ENCODE measurements at places on chromosomes 5 and 9.

GRCh38 chr5:94870511-94871183 lies 252.2 kb downstream of the SLF1 start:
- no peak for DNase-seq

- no peak for DNase-seq
These were observed 42.6 kb upstream of the ANKRD18A start for GRCh38 chr9:38662763-38663593.

DNA sequence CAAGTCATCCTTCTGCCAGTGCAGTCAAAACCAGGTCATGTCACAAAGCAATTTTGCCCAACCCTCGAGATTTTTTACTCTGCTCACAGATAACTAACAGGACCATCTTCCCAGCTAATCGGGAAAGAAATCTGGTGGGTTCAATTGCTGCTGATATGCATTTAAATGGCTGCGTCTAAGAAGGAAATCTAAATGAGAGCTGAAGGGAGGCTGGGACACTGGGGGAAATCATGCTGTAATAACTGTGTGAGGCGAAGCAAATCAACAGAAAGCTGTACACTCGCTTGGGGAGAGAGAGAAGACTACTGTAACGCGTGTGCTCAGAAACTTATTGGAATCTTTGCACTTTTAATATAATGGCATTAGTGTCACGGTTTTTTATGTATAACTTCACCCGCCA lies 535.0 kb downstream of the CDK5RAP2 start:
- DNase-seq, result no peak

GRCh38 chr9:82170866-82171265 lies 182.3 kb downstream of the SPATA31D1 start:
- no peak for DNase-seq

- no peak for DNase-seq
These were observed 24.2 kb downstream of the PPIC start for GRCh38 chr5:123012321-123012720.

DNA sequence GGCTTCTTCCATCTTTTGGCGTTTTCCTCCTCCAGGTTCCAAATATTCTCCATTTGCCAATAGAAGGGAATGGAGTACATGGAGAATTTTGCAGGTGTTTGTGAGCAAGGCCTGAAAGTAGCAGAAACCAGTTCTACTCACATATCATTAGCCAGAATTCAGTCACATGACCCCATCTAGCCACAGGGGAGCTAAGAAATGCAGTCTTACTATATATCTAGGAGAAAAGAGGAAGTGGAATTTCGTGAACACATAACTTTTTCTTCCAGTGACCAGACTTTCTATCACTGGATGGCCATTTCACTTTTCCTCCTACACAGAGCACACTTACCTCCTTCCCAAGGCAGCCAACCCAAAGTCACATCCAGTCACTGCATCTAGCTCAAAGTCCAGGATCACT lies 55.1 kb downstream of the LOX start:
- DNase-seq, result no peak

- DNase-seq, result no peak
These were observed 279.4 kb downstream of the HINT1 start for GRCh38 chr5:130885691-130886090.

DNA sequence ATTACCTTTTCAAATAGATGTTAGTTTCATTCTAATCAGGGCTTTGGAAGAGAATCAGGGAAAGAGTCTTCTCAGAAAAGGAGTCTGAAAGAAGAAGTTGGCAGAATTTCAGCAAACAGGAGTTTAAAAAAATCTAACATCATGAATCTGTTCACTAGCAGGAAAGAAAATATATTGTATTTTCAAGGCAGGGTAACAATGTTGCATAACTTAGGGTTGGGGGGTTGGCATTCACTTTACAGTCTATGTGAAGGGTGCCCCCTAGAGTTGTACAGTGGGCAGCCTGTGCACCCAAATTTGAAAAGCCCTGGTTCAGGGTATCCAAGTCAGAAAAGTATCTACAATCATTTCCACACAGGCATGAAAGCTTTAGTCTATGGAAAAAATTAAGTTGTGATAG lies 348.4 kb upstream of the SLC30A5 start:
- no peak for DNase-seq

DNA sequence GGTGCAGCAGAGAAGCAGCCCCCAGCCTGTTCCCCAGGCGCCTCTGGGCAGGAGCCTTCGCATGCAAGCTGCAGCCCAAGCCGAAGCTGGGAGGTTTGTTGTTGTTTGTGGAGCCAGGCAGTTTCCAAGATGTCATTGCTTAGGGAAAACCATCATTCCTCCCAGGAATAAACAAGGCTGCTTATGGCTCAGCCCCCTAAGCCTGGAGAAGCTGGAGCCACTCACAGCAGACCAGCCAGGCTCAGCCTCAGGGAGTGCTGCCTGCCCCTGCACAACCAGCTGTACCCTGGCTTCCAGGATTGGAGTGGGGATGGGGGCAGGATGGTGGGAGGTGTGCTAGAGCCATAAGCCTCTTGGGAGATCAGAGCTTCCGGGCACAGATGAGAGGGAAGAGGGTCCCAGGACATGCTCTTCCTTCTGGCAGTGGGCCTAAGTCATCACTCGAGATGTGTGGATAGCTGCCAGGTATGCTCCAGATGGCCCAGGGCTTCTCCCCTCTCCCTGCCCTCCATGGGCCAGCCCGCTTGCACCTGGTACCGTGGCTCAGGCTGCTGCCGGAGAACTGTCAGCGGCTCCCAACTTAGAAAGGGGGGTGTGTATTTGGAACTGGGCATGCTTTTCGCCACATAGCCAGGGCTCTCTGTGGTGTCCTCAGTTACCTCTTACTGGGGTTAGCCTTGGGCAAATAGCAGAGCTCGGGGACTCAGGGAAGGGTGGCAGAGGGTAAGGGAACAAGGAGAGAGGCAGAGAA lies 105.2 kb downstream of the RGS3 start:
- no peak for DNase-seq

GRCh38 chr9:470552-471194 lies 256.0 kb downstream of the DOCK8 start:
- DNase-seq, result no peak

- DNase-seq, result no peak
These were observed 78.0 kb upstream of the HRH2 start for GRCh38 chr5:175579742-175580432.

DNA sequence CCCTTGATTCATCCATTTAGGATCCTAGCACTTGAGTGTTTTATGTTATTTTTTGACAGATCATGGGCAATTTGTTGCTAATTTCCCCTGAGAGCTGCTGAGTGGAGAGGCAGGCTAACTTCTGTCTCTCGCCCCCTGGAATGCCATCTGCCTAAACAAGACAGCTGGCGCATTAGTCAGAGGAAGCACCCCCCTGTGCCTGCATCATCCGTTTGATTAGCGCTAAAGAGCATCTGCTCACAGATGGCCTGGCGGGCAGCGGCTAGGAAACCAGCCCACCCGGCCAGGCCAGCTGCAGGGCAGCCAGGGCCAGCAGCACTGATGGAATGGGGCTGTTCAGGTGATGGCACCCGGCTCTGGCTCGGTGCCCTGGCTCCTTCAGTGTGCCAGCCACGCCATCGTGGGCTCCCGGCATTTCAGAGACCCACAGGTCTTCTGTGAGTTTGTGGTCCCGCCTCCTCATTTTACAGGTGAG lies 22.9 kb upstream of the ASS1 start:
- DNase-seq, result no peak

DNA sequence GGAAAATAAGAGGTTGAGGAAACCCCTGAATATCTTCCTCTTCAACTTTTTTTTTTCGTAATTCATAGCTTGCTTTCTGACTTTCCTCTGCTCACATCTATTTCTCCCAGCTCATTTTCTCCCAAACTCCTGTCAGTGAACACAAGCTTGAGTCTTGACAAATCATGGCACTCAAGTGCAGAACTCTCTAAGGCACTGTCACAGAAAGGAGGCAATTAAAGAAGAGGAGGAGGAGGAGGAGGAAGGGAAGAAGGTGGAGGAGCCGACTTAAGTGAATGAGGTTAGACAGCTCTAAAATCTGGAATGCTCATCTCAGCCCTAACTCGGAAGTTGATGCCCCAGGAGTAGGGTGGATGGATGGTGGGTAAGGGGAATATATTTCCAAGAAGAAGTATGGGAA lies 27.2 kb upstream of the NUDT12 start:
- no peak for DNase-seq

GRCh38 chr9:123312306-123312877 lies 43.6 kb upstream of the CRB2 start:
- no peak for DNase-seq

DNA sequence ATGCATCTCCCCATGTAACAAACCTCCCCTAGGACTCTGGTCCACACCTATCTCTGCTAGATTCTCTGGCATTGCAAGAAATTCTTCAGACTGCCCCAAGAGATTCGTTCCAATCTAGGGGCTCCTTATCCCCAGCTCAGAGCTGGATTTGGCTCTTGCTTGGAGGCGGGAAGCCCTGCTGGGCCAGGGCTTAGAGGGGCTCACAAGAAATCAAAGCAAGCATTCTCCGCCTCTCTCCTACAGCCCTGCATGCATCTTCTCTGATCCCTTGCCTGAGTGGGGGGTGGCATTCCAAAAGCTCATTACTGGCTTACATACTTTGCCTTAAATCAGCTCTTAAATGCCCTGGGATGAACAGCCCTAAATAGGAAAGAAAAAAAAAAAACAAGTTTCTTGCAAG lies 75.8 kb downstream of the KCNIP1 start:
- DNase-seq, result no peak

DNA sequence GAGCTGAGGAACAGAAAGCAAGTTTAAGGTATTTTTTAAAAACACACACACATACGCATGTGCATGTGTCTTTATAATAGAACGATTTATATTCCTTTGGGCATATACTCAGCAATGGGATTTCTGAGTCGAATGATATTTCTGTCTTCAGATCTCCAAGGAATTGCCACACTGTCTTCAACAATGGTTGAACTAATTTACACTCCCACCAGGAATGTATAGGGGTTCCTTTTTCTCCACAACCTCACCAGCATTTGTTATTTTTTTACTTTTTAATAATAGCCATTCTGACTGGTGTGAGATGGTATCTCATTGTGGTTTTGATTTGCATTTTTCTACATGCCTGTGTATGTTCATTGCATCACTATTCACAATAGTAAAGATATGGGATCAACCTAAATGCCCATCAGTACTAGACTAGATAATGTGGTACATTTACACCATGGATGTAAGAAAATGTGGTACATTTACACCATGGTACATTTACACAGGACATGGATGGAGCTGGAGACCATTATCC lies 60.3 kb upstream of the MAP3K1 start:
- DNase-seq, result no peak

- no peak for DNase-seq
These were observed 5.7 kb upstream of the DCTN4 start for GRCh38 chr5:150764530-150764929.

DNA sequence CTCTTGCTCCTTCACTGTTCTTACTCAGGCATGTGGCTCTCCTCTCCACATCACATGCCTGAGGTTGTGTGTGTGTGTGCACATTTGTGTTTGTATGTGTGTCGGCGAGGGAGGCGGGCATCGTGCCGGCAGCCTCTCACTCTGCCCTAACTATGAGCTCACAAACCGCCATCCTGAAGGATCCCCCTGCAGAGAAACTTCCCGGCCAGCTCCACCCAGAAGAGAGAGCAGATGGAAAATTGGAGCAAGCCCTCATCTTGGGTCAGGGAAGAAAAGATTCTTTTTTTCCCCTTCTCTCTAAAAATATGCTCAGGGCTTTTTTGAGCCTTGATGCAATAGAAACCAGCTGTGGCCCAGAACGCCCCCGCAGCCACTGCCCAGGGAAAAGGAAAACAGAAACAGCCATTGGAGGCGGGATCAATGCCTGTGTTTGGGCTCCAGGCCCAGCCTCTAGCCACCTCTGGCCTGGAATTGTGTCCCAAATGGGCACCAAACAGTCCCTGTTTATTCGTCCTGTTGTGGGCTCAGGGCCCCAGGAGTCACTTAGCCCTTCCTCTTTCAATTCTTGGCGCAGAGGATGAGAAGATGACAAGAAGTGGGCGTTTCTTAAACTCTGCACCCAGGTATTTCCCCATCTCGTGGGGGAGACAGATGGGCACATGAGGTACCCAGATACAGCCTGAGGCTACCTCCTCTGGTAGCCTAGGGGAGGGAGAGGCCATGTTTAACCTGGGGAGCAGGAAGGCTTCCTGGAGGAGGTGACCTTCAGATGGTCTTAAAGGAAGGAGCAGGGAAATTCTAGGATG lies 151.5 kb downstream of the RGS3 start:
- DNase-seq, result peak; percentile 45

DNA sequence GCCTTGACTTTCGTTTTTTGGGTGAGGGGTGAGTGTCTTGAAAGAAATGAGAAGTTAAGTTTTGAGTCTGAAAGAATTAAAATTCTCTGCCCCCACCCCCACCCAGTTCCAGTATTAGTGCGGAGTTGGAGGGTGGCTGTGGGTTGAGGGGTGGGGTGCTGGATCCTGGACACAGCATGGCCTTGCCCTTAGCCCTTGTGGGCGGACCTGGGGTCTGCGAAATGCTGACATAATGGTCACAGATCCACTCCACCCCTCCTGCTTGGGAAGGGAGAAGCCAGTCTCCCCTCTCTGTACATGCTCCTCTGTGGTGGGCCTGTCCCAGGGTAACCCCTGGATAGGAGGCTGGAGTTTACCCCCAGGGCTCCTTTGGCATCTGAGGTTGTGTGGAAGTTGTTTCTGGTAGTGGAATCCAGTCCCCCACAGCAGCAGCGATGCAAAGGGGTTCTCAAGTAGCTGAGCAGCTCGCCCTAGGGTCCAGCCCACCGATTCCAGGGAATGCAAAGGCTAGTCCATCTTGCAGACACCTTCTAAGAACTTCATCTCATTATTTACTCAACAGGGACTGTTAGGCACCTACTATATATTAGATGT lies 42.8 kb upstream of the TCF7 start:
- no peak for DNase-seq

DNA sequence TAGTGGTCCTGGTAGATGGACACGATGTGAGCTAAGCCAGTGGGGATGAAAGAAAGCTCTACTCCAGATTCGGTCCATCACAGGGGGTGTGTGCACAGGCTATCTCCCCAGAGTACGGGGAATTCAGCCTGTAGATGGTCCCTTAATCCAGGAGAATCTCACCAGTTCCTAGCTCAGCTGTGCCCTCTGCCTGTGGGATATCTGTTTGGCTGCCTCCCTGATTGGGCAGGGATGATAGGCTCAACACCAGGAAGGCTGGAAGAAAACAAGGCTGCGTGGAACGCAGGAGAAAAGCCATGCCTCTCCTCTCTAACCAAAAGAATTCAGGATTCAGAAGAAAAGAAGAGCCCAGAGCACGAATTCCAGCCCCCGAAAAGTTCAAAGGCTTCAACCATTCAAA lies 40.9 kb downstream of the VLDLR start:
- DNase-seq, result no peak

DNA sequence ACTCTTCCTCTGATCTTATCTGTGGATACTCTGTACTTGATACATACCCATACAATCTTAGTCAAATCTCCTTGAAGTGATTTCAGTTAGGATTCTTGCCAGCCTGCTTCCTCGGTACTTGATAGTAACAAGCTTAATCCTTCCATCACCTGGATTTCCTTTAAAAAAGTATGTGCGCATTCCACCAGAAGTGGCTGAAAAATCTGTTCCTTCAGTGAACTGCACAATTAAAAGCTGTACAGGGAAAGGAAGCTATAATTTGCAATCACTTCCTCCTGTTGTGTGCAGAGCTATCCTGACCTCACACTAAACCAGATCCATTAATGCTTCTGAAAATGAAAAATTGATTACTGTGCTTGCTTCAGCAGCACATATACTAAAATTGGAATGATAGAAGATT lies 47.3 kb downstream of the PWWP2A start:
- DNase-seq, result no peak
